ENCODE measurements at places on chromosomes 3 and 15.

DNA sequence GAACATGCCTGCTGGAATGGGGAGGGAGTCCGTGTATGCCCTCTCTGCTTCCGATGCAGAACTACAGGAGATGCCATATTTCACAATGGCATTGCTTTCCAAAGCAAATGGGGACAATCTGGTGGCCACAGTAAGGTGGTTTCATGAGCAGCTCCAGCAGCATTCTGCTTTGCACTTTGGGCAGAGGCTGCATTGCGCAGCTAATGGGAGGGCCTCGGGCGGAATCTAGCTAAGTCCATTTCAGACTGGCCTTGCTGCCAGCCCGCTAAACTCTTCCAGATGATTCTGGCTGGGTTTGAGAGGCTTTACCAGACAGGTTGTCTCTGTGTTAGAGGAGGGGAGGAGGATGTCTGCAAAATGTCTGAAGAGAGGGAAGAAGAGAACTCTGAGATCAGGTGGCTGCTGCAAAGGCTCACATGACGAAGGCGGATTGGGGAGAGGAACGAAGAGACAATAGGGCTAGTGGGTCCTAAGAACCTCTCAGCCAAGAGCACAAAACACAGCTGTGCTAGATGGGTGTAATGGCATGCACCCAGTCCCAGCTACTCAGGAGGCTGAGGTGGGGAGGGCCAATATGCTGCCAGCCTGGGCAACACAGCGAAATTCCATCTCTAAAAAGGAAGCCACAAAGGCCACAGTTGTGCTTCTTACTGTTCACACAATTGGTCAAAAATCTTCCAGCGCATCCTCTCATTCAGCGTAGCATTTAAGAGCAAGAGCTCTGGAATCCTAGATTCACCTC, 63.7 kb downstream of the BDH1 start:
- no peak for DNase-seq

DNA sequence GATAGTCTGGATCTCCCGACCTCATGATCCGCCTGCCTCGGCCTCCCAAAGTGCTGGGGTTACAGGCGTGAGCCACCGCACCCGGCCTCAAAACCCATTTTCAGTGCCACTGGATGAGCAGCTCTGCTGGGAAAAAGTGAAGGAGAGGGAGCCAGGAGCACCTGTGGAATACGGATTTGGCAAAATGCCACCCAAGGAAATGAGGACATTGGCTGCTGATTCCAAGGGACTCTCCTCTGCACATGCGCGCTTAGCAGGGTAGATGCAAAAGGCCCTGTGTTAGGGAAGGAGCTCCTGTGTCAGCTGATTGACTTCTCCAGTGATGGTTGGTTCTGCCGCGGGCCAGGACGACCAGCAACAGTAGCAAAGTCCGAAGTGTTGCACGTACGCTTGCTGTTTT, 43.4 kb upstream of the IGF1R start:
- no peak for DNase-seq

DNA sequence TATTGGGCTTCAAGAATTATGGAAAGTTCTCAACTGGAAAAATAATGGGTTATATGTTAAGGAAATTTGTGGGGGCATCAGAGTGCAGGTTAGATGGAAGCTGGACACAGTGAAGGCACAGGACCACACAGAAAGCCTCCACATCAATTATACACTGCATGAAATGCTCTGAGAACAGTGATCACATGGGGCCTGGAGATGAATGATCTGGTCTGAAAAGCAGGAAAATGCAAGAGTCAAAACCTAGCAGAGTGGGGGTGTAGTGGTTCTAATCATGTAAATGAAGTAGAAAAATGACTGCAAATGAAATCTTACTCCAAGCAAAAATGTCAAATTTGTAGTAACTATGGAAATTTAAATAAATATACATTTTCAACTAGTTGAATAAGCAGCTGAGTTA, 123.6 kb downstream of the TUSC7 start:
- no peak for DNase-seq

DNA sequence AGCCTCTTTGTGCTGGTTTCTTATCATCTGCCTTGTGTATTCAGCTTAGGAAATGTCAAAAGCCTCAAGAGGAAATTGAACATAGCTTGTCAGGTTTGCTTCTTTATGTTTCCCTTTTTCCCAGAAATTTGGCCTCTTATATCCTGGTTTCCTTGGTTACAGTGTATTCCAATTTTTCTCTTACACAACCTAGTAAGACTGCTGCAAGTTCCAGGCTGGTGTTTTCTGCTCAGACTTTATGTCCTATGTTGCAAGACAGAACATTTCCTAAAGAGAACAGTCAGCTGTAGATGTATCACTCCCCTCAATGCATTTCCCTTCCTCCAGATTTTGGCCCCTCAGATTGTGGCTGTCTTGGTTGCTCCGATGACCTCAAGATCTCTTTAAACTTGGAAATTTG, 102.5 kb downstream of the SH3GL3 start:
- no peak for DNase-seq

DNA sequence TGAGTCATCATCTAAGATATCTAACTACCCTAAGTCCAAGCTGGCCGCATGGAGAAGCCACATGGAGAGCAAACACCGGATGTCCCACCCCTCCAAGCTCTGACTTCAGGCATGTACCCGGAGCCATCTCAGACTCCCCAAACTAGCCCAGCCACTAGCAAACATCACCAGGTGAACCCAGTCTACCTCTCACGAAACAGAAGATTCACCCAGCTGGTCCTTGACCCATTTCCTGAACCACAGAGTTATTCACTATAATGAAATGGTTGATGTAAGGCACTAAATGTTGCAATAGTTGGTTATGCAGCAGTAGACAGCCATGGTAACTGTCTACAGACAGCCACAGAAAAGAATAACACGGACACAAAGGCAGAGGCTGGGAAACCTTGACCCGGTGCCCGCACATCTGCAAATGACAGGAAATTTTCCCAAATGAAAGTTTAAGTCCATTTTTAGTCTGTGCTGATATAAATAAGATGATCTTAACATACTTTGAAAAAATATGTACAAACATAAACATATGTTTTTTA, 265.5 kb upstream of the ATP10A start:
- DNase-seq: no peak

DNA sequence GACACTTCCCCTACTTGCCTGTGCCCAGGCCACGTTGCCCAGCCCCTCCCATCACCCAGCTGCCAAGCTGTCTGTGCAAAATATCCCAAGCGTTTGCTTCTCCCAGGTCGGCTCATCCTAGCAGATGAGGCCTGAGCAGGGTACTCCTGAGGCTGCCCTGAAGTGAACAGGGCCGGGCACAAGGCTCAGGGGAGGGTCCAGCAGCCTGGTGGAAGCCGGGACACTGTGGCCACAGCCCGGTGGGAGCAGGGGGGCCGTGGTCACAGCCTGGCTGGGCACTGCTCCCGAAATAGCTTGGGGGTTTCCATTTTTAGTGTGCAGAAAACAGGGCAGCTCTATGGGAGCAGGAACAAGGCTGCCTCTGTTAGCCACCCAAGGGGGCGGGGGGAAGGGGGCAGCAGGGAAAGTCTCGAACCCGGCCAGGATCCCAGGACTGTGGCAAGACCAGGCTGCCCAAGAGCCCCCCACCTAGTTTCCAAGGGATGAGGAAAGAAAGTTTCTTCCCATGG, 3.4 kb downstream of the PLXNB1 start:
- no peak for DNase-seq

GRCh38 chr3:185724761-185725160, 100.1 kb downstream of the IGF2BP2 start:
- peak; percentile 63 for DNase-seq

GRCh38 chr15:67006083-67007065, 59.0 kb upstream of the SMAD3 start:
- no peak for DNase-seq

- no peak for DNase-seq
Observed at GRCh38 chr15:66702787-66703539, 927 bp downstream of the SMAD6 start.

DNA sequence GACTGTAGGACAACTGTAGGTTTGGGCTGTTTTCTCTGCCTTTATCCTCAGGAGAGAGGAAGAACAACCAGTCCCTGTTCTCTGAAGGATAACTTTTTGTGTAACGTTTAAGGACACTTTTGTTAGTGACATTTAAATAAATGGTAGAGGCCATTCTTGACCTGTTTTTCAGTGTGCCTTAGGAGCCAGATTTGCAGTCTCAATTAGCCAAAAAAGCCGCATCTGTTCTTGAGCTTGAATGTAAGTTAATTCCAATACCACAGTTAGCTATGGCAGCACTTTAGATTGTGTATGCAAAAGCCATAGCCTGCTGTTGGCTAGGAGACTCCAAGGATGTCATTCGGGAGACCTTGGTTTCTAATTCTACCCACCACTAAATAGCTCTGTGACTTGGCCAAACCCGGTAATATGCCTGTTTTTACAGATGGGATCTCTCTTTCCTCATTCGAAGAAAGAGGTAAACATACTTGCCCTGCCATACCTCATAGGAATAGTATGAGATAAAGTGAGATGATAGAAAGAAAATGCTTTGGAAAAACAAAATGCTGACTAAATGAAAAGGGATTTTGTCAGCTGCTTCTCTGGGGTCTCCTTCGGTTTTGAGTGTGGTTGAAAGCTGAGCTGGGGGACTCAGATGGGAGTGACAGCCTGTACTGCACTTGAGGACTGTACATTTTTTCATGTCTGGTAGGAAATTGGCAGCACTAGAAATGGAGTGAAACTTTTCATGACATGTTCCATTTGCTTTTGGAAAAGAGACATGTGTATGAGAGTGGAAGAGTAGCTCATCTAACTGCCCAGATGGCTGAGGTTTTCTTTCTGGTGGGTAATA, 57.3 kb upstream of the ROPN1 start:
- no peak for DNase-seq

GRCh38 chr3:42511201-42511600, 8.8 kb downstream of the VIPR1 start:
- DNase-seq: no peak

- DNase-seq: no peak
Observed at GRCh38 chr15:43434446-43434845, 58.5 kb downstream of the TP53BP1 start.

DNA sequence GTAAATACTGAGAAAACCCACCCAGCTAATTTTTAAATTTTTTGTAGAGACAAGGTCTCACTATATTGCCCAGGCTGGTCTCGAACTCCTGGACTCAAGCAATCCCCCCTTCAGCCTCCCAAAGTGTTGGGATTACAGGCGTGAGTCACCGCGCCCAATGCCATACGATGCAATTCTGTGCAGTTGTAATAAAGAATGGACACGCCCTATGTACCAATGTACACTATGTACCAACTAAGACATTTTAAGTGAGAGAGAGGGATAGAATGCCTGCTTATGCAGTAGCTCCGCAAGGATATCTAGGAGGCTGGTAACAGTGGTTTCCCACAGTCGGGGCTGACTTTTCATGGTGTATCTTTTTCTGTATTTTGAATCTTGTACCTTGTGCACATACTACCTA, 14.6 kb downstream of the ZNF710 start:
- DNase-seq: no peak

DNA sequence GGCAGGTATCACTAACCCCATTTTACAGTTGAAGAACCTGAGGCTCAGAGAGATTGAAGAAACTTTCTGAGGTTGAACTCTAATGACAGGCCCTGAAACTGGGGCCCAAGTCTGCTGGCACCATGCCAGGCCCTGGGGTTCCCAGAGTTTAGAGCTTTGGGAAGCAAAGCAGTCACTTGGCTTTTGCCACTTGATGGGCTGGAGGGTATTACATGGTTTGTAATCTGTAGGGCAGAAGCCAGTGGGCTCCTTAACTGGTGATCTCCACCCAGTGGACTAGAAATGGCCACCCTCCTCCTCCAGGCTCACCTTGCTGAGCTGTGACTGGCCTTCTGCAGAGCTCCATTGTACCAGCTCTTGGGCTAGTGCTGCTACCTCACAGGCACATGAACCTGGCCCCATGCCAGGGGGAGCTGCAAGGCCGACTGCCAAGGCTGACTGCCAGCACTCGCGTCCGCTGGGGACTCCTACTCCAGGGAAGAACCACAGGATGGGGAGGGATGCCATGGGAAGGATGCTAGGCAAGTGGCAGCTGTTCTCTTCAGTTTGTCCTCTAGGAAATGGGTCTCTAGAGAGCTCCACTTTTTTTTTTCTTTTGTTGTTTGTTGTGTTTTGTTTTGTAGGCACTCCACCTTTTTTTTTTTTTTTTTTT, 104.8 kb downstream of the ETFA start:
- DNase-seq: peak; percentile 64

DNA sequence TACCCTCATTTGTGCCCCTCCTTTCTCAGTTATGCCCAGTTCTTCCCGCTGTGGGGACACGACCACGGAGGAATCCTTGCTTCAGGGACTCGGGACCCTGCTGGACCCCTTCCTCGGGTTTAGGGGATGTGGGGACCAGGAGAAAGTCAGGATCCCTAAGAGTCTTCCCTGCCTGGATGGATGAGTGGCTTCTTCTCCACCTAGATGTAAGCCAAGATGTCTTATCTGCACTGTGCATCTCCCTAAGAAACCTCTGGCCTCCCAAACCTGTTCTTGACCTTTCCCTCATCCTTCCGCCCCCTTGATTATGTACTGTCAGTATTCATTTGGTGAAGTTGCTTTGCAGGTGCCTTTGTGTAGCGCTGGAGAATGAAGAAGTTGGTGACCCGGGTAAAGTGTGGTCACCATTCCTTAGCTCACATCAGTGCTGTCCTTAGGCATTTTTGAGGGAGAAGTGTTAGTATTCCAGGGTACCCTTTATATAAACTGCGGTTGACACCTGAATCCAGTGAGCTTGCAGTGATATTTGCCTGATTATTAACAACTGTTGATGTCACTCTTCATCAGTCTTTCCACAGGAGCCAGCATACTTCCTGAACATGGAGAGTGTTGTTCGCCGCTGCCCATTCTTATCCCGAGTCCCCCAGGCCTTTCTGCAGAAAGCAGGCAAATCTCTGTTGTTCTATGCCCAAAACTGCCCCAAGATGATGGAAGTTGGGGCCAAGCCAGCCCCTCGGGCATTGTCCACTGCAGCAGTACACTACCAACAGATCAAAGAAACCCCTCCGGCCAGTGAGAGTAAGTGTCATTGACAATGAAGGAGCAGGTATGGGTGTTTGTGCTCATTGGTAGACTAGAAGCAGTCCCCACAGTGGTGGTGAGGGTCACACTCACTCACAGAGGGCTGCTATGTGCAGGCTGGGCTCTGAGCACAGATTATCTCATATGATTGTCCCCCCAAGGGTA, 966 bp downstream of the ALAS1 start:
- no peak for DNase-seq

- DNase-seq: peak; percentile 71
Observed at GRCh38 chr3:59575113-59576001, 525.5 kb upstream of the CFAP20DC start.

DNA sequence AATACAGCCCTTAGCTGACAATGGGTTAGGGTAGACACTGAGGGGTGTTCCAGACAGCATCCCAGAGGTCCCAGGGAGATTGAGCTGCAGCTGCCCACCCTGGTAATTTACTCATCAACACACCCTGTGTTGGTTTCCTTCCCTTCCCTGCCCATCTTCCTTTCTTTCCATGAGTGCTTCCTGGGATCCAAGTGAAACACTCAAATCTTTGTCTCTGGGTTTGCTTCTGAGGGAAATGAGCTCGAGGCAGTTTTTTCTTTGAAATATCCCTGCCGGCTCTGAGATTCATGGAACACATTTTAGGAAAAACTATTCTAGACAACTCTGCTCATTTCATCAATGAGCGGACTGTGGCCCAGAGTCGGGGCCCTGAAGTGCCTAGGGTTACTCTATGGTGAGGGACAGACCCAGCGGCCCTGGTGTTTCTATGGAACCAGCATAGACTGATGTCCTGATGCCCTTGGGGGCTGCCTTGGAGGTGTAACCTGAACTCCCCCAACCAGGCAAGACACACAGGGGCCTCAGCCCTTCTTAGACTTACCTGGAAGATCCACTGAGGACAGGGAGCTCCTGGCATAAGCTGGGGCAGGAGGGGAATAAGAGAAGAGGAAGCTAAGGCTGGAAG, 14.9 kb upstream of the CSRNP1 start:
- no peak for DNase-seq
